ENCODE measurements at places on chromosomes 5 and 9. TPM values are rescaled to one million over a fixed set of nuclear protein-coding genes. Genes with fewer than 3 reads are reported as not detected.

- no peak for DNase-seq
These were observed 13.6 kb upstream of the ABCA1 start for GRCh38 chr9:104941597-104941996.

DNA sequence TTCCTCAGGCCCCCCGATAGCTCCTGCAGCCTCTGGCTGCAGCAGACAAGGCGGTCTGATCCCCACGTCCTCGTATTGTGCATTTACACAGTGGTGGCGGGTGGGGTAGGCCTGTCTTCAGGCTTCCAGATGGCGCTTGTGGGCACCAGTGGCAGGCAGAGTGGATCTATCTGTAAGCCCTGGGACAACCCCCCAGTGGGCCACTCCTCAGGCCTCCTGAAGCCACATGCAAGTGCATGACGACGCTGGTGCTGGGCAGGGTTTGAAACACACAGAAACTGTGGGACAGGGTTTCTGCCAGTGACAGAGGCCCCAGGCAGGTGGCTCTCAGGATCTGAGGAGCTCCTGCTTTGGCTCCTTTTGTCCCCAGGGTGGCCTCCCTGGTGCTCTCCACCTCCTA lies 42.0 kb downstream of the SLF1 start:
- no peak for DNase-seq

DNA sequence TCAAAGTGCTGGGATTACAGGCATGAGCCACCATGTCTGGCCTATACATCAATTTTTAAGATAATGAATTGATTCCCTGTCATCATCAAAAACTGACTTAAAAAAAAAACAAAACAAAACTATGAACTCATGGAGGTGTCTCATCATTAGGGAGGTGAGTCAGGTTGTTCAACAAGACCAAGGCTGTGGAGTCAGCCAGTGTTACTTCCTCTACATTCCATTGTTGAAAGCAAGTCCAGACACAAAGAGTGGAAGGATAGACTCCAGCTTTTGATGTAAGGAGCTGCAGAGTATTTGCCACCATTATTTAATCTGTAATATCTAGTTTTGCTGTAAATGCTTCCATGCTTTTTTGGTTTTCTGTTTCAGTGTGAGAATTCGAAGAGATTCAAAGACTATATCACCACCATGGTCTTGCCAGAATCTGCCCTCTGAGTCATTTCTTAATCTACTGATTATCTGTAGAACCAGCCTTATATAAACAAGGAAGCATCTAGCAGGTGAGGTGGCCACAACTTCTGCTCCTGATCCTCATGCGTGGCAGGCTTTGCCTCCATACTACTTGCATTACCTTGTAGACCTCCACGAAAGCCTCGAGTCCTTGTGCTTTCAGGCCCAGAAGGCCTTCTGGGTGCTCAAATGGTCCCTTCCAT lies 156.1 kb downstream of the FGF1 start:
- no peak for DNase-seq

- no peak for DNase-seq
These were observed 18.0 kb downstream of the NEURL1B start for GRCh38 chr5:172658961-172659501.

- DNase-seq = no peak
These were observed 8.3 kb downstream of the NDUFS6 start for GRCh38 chr5:1809416-1810035.

DNA sequence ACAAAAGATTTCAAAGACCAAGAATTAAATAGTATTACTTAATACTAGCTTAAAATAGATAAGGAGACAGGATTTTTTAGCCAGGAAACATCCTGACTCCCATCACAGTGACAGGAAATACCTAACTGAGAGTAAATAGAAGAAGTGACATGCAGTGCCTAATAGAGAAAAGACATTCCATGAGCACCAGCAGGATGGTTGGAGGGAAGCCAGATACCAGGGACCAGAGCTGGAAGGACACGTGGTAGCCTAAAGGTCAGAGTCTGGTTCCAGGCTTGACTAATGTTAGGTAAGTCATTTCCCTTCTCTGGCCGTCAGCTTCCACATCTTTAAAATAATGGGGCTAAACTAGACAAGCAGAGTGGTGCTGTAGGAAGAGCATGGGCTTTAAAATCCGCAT lies 41.6 kb downstream of the CDK5RAP2 start:
- DNase-seq = no peak

- no peak for DNase-seq
These were observed 18.9 kb upstream of the MLANA start for GRCh38 chr9:5871785-5872184.

DNA sequence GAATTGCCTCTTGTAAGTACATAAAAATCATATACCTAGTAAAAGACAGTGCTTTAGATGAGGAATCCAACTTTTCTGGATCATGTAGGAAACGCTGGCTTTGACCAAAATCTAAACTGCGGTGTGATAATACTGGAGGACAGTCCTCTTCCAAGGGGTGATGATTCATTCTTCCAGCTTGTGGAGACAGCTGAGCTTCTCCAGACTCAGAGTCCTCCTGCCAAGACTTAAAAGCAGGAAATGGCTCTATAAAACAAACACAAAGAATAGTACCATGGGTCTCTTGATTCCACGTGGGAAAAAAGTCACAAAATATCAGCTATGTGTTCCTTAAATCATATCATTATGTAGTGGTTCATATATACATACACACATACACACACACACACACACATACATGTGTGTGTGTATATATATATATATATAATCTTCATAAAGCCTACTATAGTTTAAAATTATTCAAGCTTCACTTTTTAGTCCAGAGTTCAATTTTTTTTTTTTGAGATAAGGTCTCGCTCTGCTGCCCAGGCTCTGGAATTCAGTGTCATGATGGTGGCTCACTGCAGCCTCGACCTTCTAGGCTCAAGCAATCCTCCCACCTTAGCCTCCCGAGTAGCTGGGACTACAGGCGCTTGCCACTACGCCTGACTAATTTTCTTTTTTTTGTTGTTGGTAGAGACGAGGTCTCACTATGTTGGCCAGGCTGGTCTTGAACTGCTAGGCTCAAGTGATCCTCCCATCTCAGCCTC lies 65.0 kb downstream of the PKD2L2 start:
- DNase-seq = peak; percentile 23

DNA sequence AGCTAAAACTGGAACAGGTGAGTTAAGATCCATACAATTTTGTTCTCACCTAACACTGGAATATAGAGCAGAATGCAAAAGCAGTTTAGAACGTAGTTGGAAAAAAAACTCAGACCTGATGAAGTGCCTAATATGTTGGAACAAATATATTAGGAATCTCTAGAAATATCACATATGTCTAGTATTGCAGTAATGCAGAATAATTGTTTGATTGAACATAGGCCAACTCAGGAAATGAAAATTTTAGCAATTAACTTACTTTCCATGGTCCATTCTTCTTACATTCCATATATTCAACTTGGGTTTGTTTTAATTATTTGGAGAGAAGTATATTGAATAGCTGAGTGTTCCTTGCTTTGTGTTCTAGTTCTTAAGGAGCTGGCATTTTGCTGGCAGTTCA lies 111.8 kb upstream of the ADAMTSL1 start:
- no peak for DNase-seq

- DNase-seq = no peak
These were observed 81.7 kb downstream of the ADAMTS19 start for GRCh38 chr5:129541648-129542251.

DNA sequence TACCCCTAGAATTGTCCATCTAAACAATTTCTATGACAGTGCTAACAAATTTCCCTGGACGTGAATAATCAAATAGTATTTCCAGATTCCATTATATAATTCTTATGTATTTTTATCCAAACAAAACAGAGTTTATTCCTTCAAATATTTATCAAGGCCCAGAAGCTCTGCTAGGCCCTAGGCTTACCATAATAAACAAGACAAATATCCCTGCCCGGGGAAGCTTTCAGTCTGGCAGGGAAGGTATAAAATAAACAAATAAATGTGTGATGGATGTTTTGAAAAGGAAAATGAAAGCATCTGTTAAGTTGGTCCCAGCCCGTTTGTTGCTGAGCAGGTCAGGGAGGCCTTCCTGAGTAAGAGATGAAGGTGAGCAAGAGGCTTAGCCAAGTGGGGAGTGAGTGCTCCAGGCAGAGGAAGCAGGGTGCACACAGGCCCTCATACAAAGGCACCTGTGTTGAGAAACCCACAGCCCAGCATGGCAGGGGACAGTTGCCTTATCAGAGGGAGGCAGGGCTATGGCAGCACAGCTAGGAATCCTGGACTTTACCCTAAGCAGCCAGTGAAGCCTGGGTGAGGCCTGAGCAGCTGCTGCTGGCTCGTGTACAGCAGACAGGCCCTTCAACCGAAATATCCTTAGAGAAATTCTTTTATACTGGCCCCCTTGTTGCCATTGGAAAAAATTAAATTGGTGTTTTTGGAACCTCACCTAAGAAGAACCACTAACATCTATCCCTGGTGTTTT lies 7.7 kb upstream of the SLC35D2 start:
- DNase-seq = no peak

GRCh38 chr9:134440636-134441226 lies 114.5 kb downstream of the RXRA start:
- no peak for DNase-seq

- DNase-seq = no peak
These were observed 45.7 kb downstream of the BNC2 start for GRCh38 chr9:16824545-16825330.

DNA sequence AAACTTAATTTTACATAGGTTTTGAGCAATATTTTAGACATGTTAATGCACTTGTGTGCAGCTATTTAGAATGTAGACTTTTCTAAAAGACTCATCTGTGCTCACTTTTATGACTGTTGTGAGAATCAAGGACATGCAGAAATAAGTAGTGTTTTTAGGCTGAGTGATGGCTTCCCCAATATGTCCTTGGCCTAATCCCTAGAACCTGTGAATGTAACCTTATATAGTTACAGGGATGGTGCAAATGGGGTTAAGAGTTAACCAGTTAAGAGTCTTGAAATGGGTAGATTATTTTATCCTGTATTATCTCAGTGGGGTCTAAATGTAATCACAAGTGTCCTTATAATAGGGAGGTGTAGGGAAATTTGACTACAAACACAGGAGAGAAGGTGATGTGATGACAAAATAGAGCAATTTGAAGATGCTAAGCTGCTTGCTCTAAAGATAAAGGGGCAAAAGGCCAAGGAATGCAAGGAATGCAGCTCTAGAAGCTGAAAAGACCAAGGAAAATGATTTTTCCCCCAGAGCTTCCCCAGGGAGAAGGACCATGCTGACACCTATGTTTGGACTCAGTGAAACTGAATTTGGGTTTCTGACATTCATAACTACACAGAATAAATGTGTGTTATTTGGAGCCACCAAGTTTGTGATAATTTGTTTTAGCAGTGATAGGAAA lies 298.0 kb upstream of the PAPPA start:
- DNase-seq = no peak

DNA sequence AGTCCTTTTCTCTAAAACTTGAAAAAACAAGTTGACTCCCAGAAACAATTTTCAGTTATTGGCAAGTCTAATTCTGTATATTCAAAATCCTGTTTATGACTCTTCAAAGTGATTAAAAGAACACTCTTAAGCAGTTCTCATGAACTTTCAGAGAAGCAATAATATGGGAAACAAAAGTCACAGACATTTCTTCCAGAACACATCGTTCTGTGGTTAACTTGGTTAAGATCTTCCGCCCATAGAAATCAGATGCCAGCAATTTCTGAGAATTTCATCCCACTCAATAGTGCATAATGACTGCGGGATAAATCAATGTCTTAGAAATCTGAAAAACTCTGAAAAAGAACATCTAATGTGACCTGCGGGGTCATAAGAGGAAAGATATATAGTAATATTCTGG lies 300.5 kb downstream of the COX7C start:
- no peak for DNase-seq

GRCh38 chr9:13292782-13293181 lies 13.3 kb upstream of the MPDZ start:
- no peak for DNase-seq

- DNase-seq = no peak
These were observed 95.9 kb upstream of the FCN2 start for GRCh38 chr9:134784577-134785305.

- DNase-seq = no peak
These were observed 294.0 kb downstream of the SEC61B start for GRCh38 chr9:99515895-99516656.

- no peak for DNase-seq
These were observed 38.6 kb downstream of the B4GALT1 start for GRCh38 chr9:33128570-33128969.

GRCh38 chr5:66561256-66561990 lies 34.8 kb upstream of the MAST4 start:
- no peak for DNase-seq

DNA sequence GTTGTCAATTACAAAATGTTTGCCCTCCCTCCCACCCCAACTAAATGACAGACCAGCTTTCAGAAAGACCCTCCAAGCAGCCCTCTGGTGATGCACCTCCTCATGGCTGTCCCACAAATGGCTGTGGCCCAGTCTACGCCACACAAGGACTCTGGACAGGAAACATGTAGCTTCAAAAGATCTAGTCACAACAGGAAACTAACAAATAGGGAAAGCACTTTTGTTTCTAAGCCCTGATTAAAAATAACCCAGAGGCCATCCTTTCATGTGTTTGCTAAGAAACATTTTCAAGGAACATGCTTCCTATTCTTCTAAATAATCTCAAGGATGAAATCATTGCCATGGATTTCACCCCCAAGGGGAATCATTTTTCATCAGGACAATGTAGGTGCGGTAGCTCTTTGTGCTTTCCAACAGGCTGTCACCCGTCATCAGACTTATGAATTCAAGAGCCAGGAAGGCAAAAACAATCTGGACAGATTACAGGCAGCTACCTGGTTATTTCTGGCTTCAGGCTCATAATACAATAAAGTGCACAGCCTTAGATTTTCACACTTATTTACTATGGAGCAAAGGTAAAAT lies 20.1 kb downstream of the PCSK1 start:
- DNase-seq = no peak

DNA sequence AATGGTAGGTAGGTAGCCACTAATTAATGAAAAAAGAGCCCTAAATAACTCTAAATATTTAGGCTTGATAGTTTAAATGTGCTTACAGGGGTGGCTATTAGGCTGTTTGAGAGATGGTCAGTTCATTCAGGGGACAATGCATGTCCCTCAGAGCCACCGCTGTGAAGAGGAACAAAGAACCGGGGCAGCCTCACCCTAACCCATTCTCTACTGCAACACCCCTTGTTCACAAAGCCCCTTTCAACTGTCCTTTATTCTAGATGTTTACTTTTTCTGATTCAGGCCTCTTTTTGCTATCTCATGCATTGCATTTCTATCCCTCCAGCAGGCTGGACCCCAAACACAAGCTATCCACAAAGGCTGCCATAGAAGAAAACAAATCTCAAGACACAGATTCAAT lies 906.7 kb downstream of the NR2F1-AS1 start:
- DNase-seq = no peak

GRCh38 chr5:78974601-78975000 lies 10.5 kb downstream of the ARSB start:
- DNase-seq = no peak

- DNase-seq = no peak
These were observed 77.6 kb upstream of the LMX1B start for GRCh38 chr9:126536131-126536530.

Gene PTPRD
- total RNA-seq = 2.0 TPM

Gene MSX2
- total RNA-seq = 0.97 TPM

Gene AFAP1L1
- total RNA-seq = 30.4 TPM

Gene PPP2R2B
- 0.76 TPM for total RNA-seq

Gene INSL4
- total RNA-seq = not detected

Gene NKD2
- total RNA-seq = not detected

Gene FBP1
- total RNA-seq = 1.7 TPM

Gene NTNG2
- total RNA-seq = 0.18 TPM

Gene CTXN3
- not detected for total RNA-seq

Gene EIF4E1B
- not detected for total RNA-seq
